Cortex of kidney (tissue), 1 donor: ENCODE measurements at places on chromosomes 4 and X.

- no peak for DNase-seq
These were observed 158.8 kb downstream of the HNRNPD start for GRCh38 chr4:82215039-82215438.

GRCh38 chrX:17361620-17362019 lies 13.4 kb upstream of the NHS start:
- DNase-seq = no peak

DNA sequence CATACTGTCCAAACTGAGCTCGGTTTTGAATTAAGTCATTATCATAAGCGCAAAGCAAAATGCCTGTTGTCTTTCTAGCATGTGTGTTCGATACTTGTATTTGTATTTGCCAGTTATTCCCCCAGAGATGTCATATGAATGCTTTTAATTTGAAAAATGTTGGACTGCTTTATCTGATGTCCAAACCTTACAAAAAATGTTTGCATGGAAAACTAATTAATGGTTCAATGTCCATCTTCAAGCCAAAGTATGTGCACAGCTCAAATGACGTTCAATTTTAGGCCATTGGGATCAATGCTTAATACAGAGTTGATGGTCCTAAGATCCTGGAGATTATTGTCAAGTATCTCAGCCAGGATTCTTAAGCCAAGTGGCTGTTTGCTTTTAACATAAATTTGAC lies 17.2 kb upstream of the HPGDS start:
- DNase-seq = no peak

- no peak for DNase-seq
These were observed 96.4 kb downstream of the EMCN start for GRCh38 chr4:100421361-100421978.

- DNase-seq = no peak
These were observed 146.7 kb downstream of the KCNIP4 start for GRCh38 chr4:21801661-21802385.

DNA sequence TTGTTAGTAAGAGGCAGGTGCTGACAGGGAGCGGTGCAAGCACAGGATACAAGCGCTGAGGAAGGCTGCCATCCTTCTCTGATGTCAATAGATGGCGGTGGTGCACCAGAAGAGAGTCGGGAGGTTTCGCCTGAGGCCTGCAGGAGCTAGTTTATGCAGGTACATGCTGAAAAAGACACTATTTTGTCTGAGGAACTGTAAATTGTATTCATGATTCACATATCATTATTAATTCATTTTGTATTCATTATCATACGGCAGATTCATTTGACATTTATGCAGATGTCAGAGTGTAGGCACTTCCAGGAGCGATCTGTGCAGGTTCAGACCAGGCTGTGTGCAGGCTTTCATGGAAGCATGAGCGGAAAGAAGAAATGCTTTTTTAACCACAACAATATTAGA lies 824.0 kb downstream of the STIM2 start:
- DNase-seq = no peak

DNA sequence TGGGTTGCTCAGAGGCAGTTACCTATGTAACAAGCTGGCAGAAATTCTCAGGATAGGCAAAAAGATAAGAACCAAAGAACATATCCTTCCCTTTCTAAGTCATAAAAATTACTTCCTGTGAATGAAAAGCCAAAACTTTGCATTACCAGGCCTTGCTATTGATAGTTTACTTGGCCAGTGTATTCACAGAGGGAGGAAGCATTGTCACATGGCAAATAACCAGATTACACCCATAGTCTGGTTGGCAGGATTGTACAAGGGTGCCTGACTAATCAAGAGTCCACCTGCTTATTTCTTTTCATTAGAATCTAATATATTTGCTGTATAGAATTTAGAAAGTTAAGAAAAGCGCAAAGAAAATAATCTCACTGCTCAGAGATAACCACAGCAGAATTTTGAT lies 14.1 kb downstream of the XIAP start:
- no peak for DNase-seq

DNA sequence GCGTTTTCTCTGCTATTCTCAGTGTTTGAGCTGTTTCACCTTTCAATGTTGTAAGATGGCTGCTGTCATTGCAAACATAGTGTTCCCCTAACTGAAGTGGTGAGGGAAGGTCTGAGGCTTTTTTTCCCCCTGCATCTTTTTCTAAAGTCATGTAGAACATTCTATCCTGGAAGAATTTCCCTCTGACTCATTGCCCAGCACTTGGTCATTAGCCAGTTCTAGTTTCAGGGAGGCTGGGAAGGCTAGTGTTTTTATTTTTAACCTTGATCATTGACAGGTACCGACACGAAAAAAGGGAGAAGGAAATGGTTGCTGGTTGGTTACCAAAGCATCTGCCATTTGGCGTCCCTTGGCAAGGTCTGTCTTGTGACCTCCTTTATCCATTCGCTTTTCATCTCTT lies 6.6 kb downstream of the LANCL3 start:
- DNase-seq = no peak

- no peak for DNase-seq
These were observed 38.6 kb downstream of the COL4A6 start for GRCh38 chrX:108399418-108400165.

DNA sequence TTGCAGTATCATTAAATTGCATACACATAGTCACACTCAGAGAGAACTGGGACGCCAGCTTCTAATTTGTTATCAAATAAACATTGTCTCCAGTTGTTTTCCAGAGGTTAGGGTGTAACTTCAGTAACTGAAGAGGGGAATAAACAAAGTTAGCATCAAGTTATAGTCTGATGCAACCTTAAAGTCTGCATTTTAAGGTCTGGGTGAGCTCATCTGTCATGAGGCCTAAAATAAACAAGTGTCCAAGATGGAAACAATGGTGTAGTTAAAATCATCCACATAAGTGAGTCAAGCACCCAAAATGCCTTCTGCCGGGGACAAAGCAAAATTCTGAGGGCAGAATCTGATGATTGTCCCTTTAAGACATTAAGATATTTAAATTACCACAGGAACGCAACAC lies 70.3 kb upstream of the EMCN start:
- no peak for DNase-seq

DNA sequence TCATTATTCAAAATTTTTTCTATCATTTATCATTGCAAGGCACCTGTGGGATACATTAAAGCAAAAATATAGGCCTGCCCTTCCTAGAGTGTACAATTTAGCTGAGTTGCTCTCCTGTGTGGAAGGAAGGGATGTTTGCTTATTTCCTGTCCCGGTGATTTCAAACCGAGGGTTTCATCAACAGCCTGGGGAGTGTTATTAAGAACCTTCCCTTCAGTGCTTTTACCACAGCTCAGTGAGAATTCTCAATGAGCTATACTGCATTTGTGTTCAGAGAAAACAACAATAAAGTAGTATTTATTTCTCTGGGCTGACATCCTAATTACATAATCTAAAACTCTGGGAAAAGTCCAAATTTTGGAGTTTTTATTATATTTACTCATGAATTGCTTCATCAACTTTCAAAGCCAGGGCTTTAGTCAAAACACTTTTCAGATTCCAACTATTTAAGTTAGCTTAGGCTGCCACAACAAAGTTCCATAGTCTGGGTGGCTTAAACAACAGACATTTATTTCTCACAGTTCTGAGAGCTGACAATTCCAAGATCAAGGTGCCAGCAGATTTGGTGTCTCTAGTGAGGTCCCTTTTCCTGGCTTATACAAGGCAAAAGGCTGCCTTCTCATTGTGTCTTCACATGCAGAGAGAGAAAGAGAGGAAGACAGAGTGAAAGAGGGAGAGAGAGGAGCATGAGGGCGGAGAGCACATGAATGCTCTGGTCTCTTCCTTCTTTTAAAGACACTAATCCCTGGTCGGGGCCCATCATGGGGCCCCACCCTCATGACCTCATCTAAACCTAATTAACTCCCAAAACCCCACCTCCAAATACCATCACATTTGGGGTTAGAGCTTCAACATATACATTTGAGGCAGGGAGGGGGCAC lies 62.6 kb downstream of the MMRN1 start:
- no peak for DNase-seq

DNA sequence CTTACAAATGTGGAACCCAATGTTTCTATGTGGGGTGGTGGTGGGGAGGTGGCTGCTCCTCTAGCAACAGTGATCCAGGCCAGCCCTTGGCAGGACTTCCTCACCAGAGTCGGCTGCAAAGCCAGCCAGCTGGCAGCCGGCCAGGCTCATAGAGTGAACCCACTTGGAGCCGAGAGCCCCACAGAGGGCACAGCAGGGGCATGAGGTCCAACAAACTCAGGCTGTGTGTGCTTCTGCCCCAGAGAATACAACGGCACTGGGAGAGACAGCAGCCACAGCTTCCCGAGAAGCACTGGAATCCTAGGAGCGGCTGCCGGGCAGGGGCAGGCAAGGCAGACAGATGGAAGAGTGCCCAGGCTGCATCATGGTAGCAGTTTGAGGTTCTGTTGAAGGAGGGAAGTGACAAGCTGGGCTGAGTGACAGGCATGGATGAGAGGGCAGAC lies 23.5 kb upstream of the SOWAHD start:
- no peak for DNase-seq

- no peak for DNase-seq
These were observed 9.4 kb downstream of the TASL start for GRCh38 chrX:30568136-30568535.

DNA sequence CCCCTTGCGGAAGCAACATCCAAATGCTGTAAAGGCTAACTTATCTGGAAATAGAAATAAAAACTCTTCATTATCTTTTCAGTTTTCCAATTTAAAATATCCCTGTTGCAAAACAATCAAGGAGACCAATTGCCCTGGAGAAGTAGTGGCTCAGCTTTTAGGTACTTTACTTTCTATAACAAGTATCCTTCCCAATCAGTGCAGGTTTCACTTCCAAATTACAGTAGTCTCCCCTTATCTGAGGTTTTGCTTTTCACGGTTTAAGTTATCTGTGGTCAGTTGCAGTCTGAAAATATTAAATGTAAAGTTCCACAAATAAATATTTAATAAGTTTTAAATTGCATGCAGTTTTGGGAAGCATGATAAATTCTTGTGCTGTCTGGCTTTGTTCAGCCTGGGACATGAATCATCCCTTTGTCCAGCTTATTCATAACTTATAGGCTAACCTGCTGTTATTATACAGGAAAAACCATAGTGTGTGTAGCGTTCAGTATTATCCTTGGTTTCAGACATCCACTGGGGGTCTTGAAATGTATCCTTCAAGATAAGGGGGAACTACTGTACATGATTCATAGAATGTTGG lies 973.1 kb upstream of the GRID2 start:
- DNase-seq = no peak

GRCh38 chr4:4585012-4585670 lies 43.3 kb upstream of the STX18 start:
- no peak for DNase-seq

DNA sequence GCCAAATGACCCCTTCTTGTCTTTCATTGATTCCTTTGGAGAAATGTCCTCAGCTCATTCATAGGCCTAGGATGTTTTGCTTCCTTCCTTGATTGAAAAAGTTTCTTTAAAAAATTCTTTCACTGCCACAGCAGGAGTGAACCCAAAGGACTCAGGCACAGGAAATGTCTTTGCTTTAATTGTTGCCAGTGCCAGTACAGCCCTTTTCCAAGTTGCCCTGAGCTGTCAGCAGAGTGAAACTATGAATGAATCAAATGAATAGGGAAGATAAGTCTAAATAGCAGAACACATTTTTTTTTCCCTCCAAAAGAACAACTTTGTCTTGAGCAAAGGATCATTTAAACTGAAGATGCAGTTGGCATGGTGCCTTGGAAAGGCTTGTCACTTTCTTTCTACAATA lies 63.8 kb upstream of the SLC4A4 start:
- DNase-seq = no peak

- DNase-seq = no peak
These were observed 164.4 kb upstream of the POF1B start for GRCh38 chrX:85543866-85544265.

GRCh38 chr4:60865273-60865672 lies 334.9 kb upstream of the ADGRL3 start:
- DNase-seq = no peak

DNA sequence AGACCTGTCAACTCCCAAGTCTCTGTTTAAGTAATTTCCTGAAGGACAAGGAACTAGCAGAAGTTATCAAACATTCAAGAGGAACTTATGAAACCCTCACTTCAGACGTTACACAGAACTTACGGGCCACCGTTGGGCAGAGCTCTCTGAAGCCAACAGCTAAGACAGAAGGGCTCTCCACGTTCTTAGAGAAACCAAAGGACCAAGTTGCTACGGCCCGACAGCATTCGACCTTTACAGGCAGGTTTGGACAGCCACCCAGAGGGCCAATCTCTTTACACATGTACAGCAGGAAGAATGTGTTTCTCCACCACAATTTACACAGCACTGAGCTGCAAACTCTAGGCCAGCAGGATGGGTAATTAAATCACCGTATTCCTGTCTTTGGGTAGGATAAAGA lies 705.1 kb upstream of the GRID2 start:
- DNase-seq = no peak

DNA sequence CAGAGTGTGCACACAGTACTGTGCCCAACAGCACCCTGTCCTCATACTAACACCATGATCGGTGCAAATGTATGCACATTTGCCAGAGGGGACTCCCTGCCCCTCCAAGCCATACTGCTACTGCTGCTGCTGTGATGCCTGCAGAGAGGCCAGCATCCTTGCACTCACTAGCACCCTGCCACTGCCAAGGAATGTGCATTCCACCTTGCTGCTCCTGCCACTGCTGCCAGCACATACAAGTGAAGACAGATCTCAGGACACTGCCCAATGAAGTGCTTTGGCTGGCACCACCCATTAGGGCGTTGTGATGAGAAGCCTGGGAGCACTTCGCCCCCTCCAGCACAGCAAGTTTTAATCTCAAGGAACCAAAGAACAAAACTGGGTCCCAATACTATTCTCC lies 146.3 kb upstream of the DMD start:
- DNase-seq = no peak

DNA sequence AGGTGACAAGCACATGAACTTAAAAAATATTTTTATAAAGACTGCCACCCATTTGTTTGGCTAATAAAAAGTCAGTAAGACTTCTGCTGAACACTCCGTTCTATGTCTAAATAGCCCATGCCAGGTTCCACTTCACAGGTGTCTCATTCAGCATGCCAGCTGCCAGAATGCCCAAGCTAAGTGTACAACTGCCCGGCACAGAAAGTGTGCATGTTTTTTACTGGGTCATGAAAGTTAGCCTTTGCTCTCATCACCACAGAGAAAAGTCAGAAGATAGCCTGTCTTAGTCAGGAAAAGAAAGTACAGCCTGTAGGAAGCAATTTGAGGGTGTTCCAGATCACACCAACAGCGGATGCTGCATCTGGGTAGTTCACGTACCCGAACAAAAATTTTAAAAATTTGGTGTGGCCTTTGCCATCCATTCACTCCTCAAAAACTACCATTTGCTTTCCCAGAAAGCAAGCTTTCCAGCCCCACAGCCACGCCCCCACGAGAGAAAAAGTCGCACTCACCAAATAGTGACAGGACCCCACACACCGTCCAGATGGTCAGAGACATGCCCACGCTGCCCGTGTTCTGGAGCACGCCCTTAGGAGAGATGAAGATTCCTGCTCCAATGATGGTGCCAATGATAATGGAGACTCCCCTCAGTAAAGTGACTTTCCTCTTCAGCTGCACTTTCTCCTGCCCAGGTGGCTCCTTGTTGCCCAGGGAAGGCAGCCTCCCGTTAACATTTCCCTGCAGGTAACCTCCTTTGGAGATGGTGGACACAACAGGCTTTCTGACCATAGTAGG lies 671 bp downstream of the SLC7A11 start:
- DNase-seq = no peak

- DNase-seq = no peak
These were observed 309.4 kb upstream of the NOCT start for GRCh38 chr4:138706201-138706600.
